ENCODE measurements at places on chromosomes 3 and 15. TPM values are rescaled to one million over a fixed set of nuclear protein-coding genes. Genes with fewer than 3 reads are reported as not detected.

The ZSCAN2 gene
- 9.2 TPM for total RNA-seq

The PLS1 gene
- 4.1 TPM for total RNA-seq

The COX17 gene
- 26.5 TPM for total RNA-seq

The ZNF80 gene
- total RNA-seq: not detected

The TRIM69 gene
- total RNA-seq: 25.5 TPM

The GOLGA6A gene
- total RNA-seq: 0.37 TPM

The FETUB gene
- not detected for total RNA-seq

The CP gene
- 0.63 TPM for total RNA-seq

The ECE2 gene
- not detected for total RNA-seq

The TGM5 gene
- not detected for total RNA-seq

The HESX1 gene
- 0.98 TPM for total RNA-seq

The NDN gene
- total RNA-seq: 137 TPM

The TM4SF18 gene
- 4.8 TPM for total RNA-seq

The CHRNA7 gene
- 4.5 TPM for total RNA-seq

The GOLGA6L4 gene
- 8.0 TPM for total RNA-seq

The ADCY5 gene
- total RNA-seq: 32.4 TPM

The ZMYND10 gene
- total RNA-seq: 3.0 TPM

The PDZRN3 gene
- 100 TPM for total RNA-seq

The ITPKA gene
- 0.11 TPM for total RNA-seq

The CHRM5 gene
- not detected for total RNA-seq

The PDIA5 gene
- total RNA-seq: 11.2 TPM

The PML gene
- total RNA-seq: 44.0 TPM

The FAM174B gene
- 2.5 TPM for total RNA-seq

The ALPK3 gene
- 0.89 TPM for total RNA-seq

The SLC22A13 gene
- 0.46 TPM for total RNA-seq

The ZNF502 gene
- 10.7 TPM for total RNA-seq

The APH1B gene
- total RNA-seq: 17.9 TPM

The ST3GAL6 gene
- total RNA-seq: 3.7 TPM

The NECTIN3 gene
- total RNA-seq: 36.3 TPM

The ABCF3 gene
- 70.1 TPM for total RNA-seq

The RGMA gene
- 23.6 TPM for total RNA-seq

The CYP11A1 gene
- total RNA-seq: 51.8 TPM

The GP9 gene
- total RNA-seq: not detected

The ENTPD3 gene
- total RNA-seq: 1.3 TPM

The TRPM1 gene
- total RNA-seq: not detected

The GRK7 gene
- total RNA-seq: 0.13 TPM

The CCDC39 gene
- total RNA-seq: 0.69 TPM

The PLSCR5 gene
- total RNA-seq: not detected

The LYZL4 gene
- total RNA-seq: not detected

The STARD9 gene
- 29.8 TPM for total RNA-seq

The C15orf61 gene
- 7.2 TPM for total RNA-seq

The FGD5 gene
- total RNA-seq: 5.1 TPM

The ISL2 gene
- not detected for total RNA-seq

The ROPN1B gene
- total RNA-seq: not detected

The TBC1D23 gene
- 52.7 TPM for total RNA-seq

The PYGO1 gene
- total RNA-seq: 25.1 TPM

The MST1R gene
- 2.0 TPM for total RNA-seq

The MCTP2 gene
- total RNA-seq: 5.7 TPM

The TMEM158 gene
- total RNA-seq: 5.1 TPM

The STX19 gene
- 0.31 TPM for total RNA-seq

The CCK gene
- total RNA-seq: not detected

The IMPG2 gene
- 0.38 TPM for total RNA-seq

The MORC1 gene
- 0.52 TPM for total RNA-seq

The FRMD4B gene
- 32.1 TPM for total RNA-seq

Data from ovary (tissue), 10 donors.